ENCODE measurements at places on chromosomes 5 and 9.

DNA sequence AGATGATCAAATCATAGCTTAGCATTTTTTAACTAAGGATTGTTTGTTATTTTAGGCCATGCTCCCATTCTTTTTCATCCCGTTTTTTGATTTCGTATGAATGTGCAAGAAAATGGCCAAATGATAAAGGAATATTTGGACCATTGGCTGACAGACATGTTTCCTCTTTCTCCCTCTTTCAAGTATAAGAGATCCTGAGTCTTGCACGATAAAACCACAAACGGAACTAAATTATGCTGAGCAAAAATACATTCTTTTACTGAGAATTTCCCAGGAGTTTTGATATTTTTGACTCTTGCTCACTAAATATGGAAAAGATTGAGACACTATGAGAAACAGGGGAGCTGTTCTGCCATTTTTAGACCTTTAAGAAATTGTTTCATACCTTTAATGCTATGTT is 90.4 kb upstream of the KLF9 start:
- DNase-seq: no peak

GRCh38 chr9:124121725-124122124 is 110.2 kb downstream of the LHX2 start:
- DNase-seq: no peak

DNA sequence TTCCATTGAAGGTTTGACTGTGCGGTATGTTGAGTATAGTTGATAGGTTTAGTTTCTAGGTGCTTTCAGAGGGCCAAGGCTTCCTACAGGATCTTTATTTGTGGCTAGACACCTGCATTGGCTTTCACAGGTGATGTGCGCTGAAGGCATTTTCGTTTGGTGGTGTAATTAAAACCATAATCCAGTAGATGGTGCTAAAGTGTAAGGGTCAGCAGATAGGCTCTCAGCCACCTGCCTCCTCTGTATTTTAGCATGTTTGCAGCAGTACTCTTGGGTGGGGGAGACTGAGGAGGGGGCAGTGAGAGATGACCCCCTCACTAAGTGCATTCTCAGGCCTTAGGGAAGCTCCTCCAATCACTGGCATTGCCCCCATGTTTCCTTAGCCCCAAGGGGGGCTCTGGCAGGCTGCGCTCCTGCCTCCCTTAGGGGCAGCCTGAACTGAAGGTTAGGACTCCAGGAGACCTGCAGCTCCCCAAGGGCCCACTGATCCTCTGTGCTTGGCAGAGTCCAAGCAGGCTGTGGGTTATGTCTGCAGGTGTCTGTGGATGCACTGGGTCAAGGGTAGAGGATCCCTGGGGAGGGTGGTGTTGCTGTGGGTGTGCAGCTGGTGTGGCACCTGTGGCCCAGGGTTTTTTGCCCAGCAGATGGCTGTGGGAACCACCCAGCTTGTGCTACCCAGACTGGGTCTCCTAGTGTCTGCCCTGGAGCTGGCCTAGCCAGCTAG is 23.4 kb downstream of the CDK20 start:
- DNase-seq: no peak

DNA sequence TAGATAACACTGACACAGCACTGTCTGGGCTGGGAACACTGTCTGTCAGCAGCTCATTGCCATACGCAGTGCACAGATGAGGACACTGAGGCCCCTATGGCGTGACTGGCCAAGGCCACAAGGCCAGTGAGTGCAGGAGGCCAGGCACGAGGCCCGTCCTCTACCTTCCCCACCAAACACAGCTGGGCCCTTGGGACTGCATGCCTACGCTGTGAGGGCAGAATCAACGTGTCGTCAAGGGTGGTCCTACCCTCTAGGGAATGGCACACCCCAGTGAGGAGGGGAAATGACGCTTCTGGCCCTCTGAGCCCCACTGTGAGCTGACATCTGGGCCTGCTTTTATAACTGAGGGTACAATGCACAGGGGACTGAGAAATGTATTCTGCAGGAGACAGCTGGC is 42.1 kb upstream of the SLC25A51 start:
- no peak for DNase-seq

DNA sequence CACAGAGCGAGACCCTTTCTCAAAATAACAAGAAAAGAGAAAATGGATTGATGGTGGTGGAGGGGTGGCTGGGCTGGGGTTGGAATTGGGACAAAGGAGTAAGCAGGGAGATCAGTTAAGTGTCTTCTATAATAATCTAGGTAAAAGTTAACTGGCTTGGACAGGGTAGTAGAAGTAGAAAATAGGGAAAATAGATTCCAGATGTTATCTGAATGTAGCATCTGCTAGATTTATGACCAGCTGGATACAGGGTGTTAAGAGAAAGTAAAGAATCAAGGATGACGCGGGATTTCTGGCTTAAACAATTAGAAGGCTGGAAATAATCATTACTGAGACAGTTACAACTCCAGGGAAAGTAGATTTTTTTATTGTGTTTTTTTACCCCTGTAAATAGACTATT is 13.0 kb downstream of the PPP6C start:
- DNase-seq: no peak

All from activated CD8-positive, alpha-beta memory T cell treated with anti-CD3 and anti-CD28 coated beads for 24 hours (primary cell).